Fibroblast of skin of abdomen (primary cell): ENCODE measurements at places on chromosomes 1 and 21.

DNA sequence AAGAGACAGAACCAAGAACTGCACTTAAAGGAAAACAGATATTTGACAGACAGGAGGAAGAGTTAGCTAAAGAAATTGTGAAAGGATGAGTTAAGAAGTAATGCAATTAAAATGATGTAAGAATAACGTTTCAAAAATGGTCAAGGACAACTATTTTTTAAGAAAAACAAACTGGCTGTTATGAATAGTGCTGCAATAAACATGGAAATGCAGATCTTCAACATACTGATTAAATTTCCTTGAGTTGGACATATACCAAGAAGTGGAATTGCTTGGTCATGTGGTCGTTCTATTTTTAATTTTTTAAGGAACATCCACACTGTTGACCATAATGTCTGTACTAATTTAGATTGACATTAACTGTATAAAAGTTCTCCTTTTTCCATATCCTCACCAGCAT, 23.1 kb upstream of the PHTF1 start:
- no peak for DNase-seq

DNA sequence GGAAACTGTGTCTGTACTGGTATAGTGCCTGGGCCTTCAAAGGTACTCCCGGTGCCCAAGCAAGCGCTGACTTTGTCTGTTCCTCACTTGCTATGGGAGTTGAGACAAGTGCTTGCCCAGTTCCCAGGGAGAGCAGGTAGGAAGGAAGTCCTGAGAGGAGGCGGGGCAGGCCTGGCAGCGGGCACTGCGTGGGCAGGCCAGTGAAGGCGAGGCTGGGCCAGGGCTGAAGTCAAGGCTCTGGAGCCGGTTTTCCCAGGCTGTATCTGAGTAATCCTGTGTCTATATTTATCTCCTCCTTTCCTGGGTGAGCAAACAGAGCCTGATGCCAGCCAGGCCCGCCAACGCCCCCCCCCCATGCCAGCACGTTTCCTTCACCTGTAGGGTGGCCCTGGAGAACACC, 15.9 kb upstream of the EDN2 start:
- DNase-seq: no peak

GRCh38 chr1:33815061-33815460, 48.8 kb upstream of the HMGB4 start:
- peak; percentile 46 for DNase-seq

GRCh38 chr1:118504867-118505266, 319.8 kb upstream of the SPAG17 start:
- no peak for DNase-seq

DNA sequence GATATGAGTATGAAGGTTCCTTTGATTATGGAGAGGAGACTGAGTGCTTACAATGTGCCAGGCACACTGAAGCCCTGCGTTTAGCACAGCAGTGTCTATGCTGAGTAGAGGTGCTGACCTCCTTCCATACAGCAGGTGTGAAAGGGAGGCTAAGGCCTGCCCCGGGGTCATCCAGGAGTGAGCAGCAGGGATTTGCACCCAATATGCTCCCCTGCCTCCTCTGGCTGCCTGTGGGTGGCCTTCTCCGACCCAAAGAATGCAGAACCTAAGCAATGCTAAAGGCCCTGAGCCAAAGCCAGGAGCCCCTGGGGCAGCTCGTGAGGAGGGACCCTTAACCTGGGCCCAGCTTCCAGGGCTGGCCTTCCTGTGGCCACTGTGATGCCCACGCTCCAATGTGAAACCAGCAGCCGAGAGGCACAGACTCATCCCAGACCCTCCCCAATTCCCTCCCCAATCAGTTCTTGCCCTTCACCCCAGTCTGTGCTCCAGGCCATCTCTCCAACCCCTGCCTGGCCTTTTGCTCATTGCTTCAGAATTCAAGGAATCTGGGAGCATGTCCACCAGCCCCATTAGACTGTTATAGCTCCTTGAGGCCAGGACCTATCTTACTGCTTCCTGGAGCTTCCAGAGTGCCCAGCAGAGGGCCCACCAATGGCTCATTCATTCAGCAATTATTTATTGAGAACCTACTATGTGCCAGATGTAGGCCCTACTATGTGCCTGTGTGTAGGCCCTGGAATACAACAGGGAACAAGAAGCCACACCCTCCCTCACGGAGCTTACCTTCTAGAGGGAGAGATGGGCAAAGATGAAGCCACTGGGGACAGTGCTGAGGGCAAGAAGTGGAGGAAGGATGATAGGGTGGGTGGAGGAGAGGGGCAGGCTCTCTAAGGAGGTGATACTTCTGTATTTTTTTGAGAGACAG, 53.3 kb downstream of the TAS1R2 start:
- no peak for DNase-seq

DNA sequence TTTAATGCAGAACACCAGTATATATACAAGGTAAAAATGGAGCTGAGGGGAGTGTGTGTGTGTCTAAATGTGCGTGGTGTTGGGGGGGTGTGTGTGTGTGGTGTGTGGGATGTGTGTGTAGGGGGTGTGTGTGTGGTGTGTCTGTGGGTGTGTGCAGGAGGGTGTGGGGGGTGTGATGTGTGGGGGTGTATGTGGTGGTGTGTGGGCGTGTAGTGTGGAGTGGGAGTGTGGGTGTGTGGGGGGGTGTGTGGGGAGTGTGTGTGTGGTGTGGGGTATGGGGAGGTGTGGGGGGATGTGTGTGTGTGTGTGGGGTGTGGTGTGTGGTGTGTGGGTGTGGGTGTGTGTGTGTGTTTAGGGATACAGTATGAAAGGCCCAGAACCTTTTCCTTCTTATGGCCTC, 202.3 kb upstream of the CACYBP start:
- no peak for DNase-seq

- peak; percentile 16 for DNase-seq
Observed at GRCh38 chr1:220483700-220484099, 44.2 kb upstream of the MARK1 start.

DNA sequence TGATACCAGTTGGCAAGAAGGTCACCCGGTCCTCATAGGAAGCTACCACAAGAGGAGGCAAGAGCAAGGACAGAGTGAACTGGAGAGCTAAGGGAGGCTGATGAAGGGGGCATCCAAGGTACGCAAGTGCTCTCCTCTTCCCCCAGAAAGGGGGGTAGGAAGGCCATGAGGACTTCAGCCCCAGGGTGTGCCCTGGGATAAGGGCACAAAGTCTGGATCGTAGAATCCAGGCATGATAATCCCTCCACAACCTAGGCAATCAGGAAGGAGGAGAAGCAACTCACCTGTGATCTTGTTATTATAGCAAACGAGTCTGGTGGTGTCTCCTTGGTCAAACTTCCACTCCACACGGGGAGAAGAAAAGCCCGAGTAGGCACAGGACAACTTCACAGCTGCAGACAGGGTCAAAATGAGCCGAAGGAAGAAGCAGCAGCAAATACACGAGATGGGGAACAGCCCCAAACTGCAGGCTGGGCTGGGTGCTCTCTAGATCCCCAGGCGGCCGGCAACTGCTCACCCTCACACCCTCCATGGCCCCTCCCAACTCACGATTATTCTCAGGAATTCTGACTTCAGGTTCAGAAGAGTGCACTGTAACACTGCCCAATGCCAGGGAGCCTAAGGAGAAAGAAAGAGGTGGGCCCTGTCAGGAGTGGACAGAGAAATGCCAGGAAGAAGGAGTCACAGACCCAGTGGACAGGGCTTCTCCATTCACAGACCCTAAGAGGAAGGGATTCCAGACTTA, 20.0 kb downstream of the F11R start:
- no peak for DNase-seq

DNA sequence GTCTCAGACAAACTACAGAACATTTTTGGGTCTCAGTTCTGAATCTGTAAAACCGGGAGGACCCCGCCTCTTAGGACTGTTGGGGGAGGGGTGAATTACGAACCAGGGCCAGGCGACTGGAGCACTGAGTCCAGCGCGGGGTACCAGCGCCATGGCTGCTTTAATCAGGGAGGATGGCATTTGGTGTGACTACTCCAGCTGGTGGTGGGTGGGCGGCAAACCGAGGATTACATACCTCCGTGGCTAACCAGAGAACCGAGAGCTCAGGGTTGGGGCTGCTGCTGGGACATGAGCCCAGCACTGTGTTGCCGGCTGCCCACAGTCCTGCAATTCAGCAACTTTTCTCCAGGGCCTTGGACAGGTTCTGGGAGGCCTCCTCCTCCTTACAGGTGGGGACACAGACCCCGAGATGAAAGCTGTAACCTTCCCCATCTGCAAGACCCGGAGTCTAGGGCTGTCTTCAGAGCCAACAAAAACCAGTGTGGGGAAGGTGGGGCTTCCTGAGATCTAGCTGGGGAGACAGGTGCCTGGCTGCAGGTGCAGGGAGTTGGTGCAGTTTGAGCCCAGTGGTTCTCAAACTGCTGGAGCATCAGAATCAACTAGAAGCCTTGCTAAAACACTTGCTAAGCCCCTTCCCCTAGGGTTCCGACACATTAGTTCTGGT, 273.5 kb downstream of the FOXD2 start:
- DNase-seq: no peak

DNA sequence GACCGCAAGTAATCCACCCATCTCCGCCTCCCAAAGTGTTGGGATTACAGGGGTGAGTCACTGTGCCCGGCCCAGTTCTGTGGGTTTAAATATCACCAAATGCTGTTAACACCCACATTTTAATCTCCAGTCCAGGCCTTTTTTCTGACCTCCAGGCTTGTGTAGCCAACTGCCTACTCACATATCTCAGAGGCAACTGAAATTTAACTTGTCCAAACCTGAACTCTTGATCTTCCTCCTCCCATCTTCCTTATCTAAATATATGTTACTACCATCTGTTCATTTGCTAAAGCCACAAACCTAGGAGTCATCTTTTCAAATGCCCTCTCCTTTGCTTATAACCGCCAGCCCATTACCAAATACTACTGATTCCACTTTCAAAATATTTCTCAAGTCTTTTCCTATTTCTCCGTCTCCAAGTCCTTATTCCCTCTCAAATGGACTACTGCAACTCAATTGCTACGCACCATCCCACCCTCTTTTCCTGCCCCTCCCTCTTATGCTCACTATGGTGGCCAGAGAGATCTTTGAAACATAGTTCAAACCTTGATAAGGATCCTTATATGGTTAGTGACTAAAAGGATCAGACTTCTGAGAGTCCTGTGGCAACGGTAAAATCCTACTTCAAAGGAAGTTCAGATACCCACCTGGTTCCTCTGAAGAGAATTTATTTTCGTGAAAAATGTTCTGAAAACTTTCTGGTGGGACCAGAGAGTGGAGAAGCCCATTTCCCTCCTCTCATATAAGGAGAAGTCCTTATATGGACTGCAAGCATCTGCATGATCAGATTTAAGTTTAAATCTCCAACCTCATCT, 78.5 kb upstream of the CDC42BPA start:
- DNase-seq: no peak

GRCh38 chr1:243406424-243406823, 150.6 kb downstream of the SDCCAG8 start:
- no peak for DNase-seq

DNA sequence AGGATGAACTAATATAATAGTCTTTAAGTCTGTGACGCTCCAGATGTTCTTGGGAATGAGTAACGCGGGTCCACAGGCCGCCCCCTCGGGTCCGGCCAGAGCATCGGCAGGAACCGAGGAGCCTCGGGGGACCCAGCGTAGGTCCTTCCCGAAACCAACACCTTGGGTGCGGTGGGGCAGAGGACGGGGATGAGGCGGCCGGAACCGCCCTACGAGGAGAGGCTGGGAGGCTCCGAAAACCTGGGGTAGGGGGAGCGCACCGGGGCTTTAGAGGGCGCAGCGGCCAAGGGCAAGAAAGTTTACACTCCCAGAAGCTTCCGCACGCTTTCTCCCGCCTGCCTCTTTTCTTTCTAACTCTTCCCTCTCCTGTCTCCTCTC, 7.1 kb downstream of the DMRTA2 start:
- DNase-seq: no peak

GRCh38 chr1:60461925-60462595, 388.5 kb upstream of the C1orf87 start:
- DNase-seq: no peak

DNA sequence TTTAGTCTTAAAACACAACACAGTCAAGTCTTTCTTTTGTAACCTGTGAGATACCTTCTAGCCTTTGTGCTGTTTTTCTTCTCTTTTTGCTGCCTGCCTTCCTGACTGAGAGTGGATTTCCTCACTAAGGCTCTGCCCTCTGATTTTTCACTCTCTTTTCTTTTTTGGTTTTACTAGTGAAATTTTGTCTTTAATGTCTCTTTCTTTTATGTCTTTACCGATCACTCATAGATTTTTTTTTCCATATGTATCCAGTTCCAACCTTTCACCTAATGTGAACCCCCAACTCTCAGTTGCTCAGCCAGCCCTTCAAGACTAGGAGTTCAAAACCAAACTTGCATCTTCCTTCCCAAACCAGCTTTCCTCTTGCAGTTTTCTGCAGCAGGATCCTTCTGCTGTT, 6.5 kb downstream of the LGALS8 start:
- DNase-seq: no peak

- DNase-seq: no peak
Observed at GRCh38 chr1:47611992-47612391, 174.1 kb downstream of the FOXD2 start.

- DNase-seq: no peak
Observed at GRCh38 chr1:14820295-14821085, 222.0 kb downstream of the KAZN start.

GRCh38 chr1:233631810-233632405, 18.0 kb downstream of the KCNK1 start:
- DNase-seq: no peak

- no peak for DNase-seq
Observed at GRCh38 chr1:24424207-24424606, 8.6 kb downstream of the NIPAL3 start.

DNA sequence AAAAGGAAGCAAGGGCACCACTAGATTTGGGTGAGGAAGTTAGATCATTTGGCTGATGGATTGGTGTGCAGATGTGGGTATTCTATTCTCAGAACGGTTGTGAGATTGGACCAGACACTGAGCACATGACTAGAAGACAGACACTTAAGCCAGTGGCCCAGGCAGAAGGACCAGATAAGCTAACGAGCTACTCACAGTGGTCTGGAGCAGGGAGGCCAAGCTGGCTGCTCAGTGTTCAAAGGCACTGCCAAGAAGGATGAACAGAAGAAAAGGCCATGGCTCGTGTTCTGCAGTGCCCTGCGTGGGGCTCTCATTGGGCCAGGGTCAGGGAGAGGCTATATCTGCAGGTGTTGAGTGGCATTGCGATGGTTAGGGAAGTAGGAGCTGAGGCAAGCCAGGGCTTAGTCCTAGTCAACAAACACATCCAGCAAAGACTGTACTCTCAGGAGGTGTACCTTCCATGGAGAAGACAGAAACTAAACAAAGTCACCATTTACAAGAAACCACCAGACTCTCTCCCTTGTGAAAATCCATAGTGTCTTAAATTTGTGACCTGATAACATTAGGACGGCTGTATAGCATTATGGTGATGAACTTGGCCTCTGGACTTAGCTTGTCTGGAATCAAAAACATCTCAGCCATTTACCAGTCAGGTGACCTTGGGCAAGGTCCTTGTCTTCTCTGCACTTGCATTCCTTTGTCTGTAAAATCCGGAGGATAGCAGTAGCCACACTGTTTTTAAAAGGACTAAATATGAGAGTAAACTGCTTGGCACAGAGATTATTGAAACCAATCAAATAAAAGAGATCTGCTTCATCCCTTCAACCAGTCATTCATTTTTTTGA, 274.5 kb downstream of the SIPA1L2 start:
- no peak for DNase-seq
